ENCODE measurements at places on chromosomes 7 and 10.

GRCh38 chr7:109295158-109295557 lies 725.5 kb downstream of the DNAJB9 start:
- DNase-seq = no peak

DNA sequence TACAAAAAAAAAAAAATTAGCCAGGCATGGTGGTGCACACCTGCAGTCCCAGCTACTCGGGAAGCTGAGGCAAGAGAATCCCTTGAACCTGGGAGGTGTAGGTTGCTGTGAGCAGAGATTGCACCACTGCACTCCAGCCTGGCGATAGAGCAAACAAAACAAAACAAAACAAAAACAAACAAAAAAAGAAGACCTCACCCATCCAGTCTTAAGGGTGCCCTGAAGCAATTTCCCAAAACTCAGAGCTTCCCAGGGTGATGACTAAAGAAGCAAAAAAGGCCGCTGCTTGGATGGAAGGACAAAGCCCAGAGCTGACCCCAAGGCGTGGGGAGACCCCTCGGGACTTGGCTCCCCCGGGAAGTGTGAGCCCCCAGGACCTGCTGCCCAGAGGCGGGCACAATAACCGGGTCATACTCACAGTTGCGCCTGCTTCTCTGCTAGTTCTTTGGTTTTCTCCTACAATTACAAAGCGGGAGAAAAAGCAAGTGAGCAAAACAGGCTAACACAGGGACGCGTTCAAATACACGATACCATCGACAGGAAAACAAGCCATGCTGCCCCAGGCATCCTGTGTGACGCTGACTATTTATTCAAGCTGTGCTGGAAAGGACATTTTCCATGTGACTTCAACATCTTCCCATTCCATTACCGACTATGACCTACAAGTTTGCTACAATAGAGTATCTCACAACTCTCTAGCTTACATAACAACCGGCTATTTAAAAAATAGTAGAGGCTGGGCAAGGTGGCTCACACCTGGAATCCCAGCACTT lies 29.9 kb downstream of the PAPOLB start:
- DNase-seq = no peak

- DNase-seq = no peak
Observed at GRCh38 chr10:86862786-86863483, 94.5 kb downstream of the MMRN2 start.

GRCh38 chr7:157097569-157097968 lies 41.2 kb upstream of the UBE3C start:
- DNase-seq = no peak

GRCh38 chr10:84267503-84268126 lies 22.8 kb downstream of the RGR start:
- peak; percentile 48 for DNase-seq

Measured in GM03348 (cell line).